ENCODE measurements at places on chromosomes 11 and 22. TPM values are rescaled to one million over a fixed set of nuclear protein-coding genes. Genes with fewer than 3 reads are reported as not detected.

The SHISA8 gene
- total RNA-seq: 3.2 TPM

The WNT7B gene
- total RNA-seq: not detected

The CCDC87 gene
- total RNA-seq: 0.21 TPM

The SOX10 gene
- not detected for total RNA-seq

The SULT4A1 gene
- not detected for total RNA-seq

The CHRM1 gene
- not detected for total RNA-seq
